ENCODE measurements at places on chromosomes 1 and 21.

DNA sequence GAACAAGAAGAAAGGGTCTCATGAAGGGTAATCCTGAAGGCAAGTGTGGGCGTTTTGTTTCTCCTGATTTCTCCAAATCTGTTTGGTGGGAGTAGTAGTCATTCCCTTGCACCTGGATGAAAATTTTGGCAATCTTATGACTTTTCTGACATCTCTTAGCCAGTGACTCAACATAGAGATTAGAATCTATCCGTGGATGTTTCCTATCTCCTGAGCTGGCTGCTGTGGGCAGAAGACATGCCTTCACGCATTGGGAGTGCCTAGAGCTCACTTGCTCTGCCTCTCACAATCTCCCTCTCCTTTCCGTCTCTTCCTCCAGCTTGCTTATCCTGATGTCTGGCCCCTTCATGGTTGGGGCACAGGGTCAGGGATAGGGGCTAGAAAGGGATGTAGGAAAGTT is 174.2 kb upstream of the NFIA start:
- no peak for DNase-seq

GRCh38 chr21:41804381-41804780 is 37.5 kb upstream of the RIPK4 start:
- DNase-seq = no peak

- no peak for DNase-seq
Observed at GRCh38 chr1:111679541-111679940, 59.7 kb downstream of the INKA2 start.

DNA sequence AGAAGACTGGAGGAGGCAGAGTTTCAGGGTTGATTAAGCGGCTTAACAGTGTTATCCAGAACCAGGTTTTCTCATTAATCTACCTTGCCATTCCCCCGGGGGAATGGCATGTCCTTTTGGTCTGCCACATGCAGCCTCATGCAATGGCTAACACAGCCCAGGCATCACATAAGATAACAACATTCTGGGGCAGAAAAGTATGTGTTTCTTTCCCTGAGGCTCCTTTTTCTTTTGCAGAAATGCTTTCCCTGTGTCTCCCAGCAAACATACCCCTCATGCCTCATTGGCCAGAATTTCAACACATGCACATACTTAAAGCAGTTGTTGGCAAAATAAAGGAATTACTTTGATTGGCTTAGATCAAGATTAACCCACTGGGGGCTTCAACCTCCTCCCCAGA is 98.6 kb downstream of the OMA1 start:
- no peak for DNase-seq

DNA sequence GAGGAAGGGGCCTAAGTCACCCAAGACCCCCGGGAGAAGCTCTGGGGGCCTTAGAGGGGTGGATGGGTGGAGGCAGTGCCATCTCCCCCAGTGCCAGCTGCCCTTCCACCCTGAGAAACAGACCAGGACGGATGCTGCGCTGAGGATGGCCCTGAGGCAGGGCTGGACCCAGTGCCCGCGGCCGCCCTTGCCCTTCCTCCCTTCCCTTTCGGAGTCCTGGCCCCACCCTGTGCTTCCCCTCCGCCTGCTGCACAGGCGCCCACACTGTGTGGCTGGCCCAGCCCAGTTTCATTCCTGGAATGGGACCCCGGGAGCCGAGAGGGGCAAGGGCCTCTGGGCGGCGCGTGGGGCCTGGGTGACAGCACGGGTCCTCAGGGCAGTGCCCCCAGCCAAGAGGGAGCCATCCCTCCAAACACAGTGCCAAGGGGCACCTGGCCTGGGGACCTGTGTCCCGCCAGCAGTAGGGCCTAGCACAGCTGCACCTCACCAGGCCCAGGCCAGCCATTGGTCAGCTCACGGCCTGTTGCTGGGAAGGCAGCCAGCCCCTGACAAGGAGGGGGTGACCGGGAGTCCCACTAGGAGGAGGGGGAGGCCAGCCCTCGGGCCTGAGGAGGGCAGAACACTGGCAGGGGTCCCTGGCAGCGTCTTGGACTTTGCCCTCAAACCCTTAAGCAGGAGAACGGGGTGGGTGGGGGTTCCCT is 13.4 kb upstream of the SKI start:
- DNase-seq = no peak

DNA sequence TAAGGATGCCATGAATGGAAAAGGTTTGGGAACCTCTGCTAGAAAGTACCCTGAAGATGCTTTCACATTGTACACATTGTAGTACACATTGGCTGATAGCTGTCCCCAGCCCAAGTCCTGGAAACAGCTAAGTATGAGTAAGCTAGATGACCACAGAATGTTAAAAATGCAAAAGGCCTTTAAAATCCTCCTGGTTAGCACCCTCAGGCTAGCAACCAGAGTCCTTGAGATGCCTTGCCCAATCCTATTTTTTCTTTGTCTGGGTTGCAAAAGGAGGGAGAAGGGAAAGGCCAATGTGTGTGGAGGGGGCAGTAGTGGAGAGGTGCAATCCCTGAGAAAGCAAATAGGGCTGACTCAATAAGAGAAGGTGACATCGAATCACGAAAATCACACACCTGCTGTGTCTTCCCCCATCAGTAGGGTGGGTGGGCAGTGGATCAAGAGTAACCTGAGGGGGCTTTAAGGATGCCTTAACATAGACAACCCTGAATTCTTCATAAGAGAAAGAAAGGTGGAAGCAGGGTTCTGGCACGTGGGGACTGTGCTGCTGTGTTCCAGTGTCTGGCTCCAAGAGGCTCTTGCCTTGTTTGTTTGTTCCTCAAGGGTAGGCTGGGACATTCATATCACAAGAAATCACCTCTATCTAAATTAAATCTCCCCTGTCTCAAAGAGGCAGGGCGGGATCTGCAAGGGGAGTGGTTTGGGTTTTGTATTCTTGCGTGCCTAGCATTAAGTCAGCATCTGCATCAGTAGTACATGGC is 266.2 kb upstream of the PLXNA2 start:
- DNase-seq = no peak

- no peak for DNase-seq
Observed at GRCh38 chr1:88035578-88035977, 648.5 kb upstream of the PKN2 start.

DNA sequence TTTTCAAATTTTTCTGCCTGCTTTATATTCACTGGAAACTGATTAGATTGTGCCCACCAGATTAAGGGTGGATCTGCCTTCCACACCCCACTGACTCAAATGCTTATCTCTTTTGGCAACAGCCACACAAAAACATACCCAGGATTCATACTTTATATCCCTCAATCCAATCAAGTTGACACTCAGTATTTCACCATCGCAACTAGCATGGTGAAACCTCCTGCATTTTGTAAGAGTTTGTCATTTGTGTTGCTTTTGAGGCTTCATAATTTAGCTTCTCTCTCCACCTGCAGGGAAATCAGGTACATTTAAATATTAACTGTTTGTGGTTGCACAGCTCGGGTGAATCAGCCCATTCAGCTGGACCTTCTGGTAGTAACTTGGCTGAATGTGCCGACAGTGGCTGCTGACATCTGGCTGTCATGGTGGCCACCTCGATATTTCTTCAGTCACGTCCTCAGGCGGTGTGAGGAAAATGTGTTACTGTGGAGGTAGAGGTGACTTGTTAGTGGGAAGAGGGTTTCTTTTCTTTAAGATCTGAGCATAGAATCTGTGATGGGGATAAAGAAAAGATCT is 224.0 kb downstream of the PTBP2 start:
- no peak for DNase-seq

DNA sequence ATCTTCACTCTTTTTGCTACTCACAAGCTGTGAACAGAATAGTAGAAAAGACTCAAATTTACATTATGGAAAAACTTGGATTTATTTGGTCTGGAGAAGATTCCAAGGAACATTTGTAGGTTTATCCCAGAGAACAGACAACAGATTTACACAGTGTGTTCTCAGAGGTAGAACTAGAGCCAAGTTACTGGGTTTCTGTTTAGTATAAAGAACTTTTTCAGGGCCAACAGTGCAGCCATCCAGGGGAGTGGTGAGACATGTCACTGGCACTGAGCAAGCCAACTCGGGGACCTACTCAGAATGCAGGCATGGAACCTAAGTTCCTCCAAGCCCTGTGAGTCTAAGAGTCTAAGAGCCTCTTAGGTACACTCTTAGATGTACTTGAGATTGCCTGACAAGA is 142.6 kb downstream of the OMA1 start:
- DNase-seq = no peak

DNA sequence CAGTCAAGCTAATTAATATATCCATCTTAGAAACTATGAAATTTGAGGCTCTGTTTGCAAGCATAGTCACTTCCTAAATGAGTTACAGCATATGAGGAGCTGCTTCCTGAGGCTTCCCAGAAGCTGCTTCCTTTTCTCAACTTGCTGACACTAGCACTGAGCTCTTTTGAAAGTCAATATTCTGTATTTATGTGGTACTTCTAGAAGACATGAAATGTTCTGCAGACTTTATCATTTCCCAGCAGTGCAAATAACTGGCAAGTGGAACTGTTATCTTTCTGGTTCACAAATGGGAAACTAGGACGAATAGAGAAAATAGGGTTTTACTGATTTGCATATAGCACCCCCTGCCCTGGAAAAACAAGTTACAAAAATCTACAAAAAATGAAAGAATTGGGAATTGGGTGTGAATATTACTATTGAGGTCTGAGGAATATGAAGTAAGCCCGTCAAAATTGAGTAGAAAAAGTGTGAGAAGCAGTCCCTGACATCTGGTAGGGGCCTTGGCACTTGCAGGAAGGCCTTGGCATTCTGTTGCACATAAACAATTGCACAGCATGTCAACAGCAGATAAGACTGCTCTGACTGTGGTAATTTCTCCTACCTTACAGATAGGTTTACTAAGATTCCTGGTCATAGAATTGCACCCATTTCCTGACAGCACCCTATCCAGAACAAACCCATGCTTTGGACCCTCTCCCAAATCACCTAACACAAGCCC is 7.1 kb downstream of the GIPC2 start:
- DNase-seq = no peak

DNA sequence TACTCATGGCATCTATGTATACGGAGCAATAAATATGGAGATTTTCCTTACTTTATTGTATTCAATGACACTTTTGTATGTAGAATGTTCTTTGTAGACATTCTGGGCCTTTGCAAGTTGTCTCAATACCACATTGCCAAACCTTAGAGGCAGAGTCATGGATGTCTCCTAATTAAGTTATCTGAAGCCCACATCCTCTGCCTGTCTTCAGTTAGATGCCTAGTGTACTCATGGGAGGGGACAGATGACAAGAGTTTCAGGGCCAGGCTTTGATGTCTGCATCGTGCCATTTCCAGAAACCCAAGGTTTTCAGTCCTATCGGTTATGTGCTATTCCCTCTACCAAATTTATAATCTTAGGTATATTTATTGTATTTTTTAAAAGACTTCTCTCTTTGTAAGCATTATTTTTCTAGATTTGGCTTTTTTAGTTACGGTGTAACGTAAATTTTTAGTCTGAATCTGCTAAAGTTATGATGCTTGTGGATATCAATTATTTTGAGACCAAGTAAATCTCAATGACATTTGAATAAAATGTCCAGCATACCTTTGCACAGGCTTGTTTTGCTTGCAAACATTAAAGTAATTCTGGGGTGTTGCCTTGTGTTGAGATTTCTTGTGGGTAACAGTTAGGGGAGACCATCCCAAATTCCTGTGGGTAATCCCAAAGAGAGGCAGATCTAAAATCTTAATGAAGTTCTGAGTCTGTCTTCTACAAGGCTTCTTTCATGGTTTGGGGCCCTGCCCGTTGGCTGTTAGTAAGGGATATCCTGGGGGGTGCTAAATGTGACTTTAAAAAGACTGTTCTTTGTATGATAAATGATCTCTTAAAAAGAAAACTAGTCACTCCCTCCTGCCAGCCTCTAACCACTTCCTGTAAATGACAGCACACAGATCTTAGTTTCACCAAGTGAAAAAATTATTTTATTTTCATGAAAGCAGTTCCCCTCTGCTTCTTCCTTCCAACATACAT is 8.0 kb upstream of the MACF1 start:
- no peak for DNase-seq

DNA sequence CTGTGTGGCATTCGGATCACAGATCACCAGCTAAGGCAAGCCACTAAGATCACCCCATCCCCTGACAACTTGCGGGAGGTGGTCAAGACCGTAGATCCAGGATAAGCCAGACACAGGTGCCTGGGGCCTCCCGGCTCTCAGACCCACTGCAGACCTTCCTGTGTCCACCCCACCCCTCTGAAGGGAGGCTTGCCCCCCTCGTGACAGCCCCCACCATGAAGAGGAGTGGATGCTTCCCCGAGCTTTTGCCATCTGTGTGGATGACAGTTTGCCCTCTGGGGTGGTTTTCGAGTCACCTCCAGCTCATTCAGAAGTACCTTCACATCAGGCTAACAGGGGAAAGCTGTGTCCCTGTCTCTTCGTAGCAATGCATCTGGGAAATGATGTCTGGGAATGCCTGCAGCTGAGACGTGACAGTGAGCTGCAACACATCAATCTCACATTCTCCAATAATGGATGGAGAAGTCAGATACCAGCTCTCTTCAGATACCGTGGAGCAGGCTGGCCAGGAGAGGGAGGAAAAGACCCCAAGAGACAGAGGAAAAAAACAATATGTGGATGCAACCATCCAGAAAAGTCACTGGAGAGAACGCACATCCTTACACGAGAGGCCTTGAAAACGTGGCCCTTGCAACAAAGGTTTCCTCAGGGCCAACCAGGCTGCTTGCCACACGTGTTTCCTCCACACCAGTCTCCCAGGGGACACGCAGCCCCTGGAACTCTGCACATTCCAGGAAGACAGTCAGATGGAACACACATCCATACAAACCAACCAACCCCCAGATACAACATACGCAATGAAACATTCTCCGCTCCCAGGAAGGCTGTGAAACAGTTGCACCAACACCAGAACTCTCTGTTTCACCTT is 20.4 kb upstream of the FHAD1 start:
- DNase-seq = no peak

DNA sequence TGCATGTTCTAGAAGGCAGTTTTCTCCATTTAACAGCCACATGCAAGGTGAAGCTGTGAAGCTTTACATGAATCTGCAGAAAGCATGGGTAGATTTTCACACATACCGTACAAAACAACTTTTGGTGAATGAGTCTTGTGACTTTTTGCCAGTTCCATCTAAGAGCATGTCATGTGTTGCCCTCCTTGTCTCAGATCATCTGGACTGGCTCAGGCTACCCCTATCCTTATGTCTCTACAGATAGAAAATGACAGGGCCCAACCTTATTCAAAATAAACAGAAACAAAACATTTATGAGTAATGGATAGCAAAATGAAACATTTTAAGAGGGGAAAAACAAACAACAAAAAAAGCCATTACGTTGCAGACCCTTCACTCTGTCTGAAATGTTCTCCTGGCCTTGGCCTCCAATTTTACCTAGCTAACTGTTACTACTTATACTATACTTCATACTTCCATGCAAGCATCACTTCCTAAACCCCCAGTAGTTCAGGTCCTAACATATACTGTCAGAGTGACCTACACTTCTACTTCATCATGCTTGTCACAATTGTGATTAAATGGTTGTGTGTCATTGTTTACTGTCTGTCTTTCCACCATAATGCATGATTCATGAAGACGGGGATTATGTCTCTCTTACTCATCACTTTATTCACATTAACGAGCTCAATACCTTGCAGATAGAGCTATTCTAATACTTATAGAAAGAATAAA is 39.0 kb downstream of the LRRC8C start:
- no peak for DNase-seq

DNA sequence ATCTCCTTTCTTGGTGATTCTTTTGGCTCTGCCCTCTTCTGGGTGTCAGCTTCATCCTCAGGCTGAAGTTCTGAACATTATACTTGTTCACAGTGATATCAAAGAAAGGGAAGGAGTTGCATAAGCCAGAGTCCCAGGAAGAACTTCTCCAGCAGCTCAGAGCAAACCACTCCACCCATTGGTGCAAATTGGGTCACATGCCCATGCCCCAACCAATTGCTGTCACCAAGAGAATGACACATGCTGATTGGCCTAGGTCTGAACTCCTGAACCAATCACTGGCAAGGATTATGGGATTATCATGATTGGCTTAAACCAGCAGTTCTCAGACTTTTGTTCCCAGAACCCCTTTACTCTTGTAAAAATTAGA is 256.5 kb upstream of the TMEM51 start:
- DNase-seq = no peak

Measured in NCI-H1417 (cell line).